Muscle of leg (tissue), 16 donors: ENCODE measurements at places on chromosomes 7 and 10.

DNA sequence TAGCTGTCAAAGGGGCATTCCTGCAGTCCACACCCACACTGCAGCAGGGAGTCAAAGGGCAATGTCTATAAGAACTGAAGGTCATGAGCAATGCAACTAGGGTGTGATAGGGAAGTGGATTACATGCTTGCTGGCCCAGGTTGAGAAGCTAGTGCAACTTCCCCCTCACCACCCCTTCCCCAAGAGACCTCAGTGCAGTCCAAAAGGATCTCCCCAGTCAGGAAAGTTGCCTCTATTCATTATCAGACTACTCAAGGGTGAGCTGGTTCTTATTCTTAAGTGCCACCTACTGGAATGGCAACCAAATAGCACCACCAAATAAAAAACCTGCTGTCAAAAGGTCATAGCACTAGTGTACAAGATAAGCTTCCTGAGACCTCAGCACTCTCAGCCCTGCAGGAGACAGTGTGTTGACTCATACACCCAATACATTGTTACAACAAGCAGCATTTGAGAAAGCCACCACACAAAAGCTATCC, 28.2 kb downstream of the MTERF1 start:
- no peak for DNase-seq

GRCh38 chr7:141511676-141512396, 39.4 kb upstream of the AGK start:
- DNase-seq: no peak

GRCh38 chr10:116029826-116030225, 243.2 kb downstream of the GFRA1 start:
- DNase-seq: no peak

GRCh38 chr7:131949659-131950058, 393.2 kb upstream of the PODXL start:
- DNase-seq: no peak

DNA sequence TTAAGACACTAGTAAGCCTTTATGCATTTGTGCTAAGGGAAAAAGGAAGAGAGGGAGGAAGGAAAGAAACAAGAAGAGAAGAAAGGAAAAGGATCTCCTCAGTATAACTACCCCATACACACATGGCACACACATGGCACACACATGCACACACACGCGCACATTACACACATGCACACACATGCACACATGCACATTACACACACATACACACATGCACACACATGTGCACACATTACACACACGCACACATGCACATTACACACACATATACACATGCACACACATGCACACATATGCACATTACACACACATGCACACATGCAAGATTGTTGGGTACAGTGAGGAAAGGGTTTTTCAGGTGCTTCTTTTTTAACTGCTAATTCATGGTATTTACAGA, 311.2 kb downstream of the SKIDA1 start:
- DNase-seq: no peak

DNA sequence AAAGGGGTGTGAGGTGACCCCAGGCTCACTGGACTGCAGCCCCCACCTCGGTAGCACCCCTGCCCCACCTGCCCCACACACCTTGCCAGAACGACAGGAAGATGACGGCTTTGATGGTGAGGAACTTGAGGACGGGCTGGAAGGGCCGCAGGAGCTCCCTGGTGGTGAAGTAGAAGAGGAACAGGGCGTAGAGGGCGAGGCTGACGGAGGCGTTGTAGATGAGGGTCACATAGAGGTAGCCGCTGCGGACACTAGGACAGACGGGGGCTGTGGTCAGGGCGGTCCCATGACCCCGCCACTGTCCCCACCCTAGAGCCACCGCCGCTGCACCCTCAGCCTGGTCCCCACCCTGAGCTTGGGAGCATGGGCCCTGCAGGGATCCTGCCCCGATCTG, 7.6 kb downstream of the TMEM184A start:
- no peak for DNase-seq

DNA sequence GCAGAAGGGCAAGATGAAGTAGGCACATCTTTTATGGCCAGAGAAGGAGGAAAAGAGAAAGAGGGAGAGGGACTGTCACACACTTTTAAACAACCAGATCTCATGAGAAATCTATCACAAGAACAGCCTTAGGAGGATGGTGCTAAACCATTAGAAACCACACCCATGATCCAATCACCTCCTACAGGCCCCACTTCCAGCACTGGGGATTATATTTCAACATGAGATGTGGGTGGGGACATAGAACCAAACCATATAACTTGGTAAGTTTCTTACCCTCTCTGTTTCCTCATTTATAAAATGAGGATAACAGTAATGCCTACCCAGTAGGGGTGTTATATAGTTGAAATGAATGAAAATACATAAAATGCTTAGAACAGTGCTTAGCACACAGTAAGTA, 66.0 kb downstream of the CHCHD3 start:
- no peak for DNase-seq
